NCI-H2081 treated with DMSO at 0.1 percent for 48 hours (cell line): ENCODE measurements at places on chromosomes 11 and 22.

DNA sequence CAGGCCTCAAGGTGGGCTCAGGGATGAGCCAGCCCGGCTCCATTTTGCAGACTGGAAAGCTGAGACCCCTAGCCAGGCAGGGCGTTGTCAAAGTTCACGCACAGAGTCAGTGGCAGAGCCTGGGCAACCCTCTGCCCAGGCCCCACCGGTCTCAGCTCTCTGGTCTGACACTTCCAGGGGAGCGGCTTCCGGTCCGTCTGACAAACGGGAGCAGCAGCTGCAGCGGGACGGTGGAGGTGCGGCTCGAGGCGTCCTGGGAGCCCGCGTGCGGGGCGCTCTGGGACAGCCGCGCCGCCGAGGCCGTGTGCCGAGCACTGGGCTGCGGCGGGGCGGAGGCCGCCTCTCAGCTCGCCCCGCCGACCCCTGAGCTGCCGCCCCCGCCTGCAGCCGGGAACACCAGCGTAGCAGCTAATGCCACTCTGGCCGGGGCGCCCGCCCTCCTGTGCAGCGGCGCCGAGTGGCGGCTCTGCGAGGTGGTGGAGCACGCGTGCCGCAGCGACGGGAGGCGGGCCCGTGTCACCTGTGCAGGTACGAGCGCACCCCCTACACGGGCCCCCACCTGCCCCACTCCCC lies 36.0 kb downstream of the CD6 start:
- DNase-seq: no peak

DNA sequence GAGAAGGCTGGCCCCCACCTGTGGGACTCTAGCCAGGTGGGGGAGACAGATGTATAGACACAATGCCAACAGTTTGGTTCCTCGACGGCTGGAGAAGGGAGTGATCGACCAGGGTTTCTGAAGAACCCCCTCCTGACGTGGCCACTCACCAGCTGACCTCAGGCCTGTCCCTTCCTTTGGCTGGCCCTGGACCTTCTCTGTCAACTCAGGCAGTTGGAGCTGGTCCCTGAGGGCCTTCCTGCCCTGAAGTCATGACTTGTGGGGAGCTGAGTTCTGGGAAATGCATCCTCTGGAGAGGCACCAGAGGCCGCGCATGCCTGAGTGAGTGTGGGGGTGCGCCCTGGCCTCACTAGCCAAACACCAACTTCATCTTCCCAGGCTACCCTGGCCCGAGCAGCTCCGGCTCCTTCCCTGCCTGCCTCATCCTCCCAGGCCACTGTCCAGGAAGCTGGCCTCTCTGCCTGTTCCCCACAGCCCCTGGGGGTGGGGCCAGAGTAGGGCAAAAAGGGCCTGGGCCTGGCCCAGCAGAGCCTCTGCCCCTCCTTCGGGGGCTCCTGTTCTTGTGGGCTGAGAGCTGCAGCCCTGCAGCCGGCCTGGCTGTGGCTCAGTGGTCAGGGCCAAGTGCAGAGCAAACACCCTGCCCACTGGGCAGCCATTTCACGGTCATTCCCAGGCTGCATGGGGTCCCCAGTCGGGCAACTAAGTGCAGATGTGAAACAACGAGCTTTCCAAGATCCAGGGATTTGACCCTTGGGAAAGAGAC lies 23.6 kb downstream of the TXN2 start:
- DNase-seq: no peak

- no peak for DNase-seq
Observed at GRCh38 chr11:64643920-64644646, 53.1 kb downstream of the SLC22A12 start.

DNA sequence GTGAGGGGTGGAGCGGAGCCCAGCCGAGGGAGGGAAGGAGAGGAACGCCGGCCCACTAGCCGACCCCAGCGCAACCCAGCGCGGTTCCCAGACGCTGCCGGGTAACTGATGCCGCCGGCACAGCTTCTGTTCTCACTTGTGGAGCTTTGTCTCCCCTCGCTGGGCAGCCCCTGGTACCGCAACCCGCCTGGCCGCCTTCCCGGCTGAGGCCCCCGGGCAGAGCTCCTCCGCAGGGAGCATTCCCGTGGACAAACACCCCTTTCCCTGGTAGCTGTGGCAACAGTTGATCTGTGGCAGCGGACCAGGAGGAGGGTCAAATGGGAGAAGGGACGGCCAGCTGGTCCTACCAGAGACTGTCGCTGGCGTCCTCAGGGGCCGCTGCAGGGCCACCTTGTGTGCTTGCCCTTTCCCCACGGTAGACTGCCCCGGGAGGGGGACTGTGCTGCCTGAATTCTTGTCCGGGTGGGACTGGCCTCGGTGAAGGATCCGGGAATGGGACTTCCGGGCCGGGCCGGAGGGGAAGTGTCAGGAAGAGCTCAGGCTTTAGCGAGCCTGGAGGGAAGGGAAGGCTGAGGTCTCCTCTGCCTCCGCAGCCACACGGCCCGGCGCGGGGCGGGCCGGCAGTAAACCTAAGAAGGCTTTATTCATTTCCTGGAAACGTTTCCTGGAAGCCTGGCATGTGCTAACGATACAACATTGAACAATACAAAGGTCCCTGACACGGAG lies 468.0 kb downstream of the OPCML start:
- DNase-seq: peak; percentile 29

- no peak for DNase-seq
Observed at GRCh38 chr22:17284888-17285287, 65.7 kb upstream of the ADA2 start.
